ENCODE measurements at places on chromosomes 3 and 15.

DNA sequence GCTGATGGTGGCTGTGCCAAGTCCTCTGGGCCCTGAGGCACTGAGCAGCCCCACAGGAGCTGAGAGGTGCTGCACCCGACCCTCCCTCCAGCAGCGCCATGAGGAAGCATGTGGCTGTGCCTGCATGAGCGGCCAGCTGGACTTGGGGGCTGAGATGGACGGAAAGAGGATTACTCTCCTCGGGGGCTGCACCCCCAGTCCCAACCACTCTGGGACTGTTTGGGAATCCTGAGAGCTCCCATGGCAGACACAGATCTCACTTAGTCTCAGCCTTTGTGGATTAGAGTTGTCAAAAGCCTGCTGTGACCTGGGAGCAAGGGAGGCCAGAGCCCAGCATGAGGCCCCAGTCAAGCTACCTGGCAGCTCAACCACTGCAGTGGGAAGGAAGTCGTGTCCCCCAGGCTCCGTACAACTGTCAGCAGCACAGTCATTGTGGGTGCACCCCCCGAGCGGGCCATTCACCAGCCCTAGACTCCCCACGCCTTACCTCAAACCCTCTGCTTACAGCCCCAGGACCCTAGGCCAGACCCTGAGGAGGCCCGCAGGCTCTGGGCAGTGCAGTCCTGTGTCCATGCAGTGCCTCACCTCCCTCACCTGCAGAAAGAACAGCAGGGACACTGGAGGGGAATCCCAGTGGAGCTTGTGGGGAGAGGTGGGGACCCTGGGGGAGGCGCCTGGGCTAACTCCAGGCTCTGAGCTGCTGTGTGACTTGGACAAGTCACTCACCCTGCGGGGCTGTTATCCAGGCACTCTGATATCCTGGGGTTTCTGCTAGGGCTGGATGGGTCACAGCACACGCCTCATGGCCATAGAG, 17.1 kb downstream of the PRR23E start:
- no peak for DNase-seq

- DNase-seq, result no peak
These were observed 53.5 kb upstream of the CPNE4 start for GRCh38 chr3:132088291-132088690.

- DNase-seq, result no peak
These were observed 62.8 kb upstream of the SPATA12 start for GRCh38 chr3:56997675-56998074.

- no peak for DNase-seq
These were observed 2.7 kb downstream of the BCL6 start for GRCh38 chr3:187742351-187743171.

GRCh38 chr3:71001303-71001830, 582.2 kb downstream of the FOXP1 start:
- DNase-seq, result no peak

DNA sequence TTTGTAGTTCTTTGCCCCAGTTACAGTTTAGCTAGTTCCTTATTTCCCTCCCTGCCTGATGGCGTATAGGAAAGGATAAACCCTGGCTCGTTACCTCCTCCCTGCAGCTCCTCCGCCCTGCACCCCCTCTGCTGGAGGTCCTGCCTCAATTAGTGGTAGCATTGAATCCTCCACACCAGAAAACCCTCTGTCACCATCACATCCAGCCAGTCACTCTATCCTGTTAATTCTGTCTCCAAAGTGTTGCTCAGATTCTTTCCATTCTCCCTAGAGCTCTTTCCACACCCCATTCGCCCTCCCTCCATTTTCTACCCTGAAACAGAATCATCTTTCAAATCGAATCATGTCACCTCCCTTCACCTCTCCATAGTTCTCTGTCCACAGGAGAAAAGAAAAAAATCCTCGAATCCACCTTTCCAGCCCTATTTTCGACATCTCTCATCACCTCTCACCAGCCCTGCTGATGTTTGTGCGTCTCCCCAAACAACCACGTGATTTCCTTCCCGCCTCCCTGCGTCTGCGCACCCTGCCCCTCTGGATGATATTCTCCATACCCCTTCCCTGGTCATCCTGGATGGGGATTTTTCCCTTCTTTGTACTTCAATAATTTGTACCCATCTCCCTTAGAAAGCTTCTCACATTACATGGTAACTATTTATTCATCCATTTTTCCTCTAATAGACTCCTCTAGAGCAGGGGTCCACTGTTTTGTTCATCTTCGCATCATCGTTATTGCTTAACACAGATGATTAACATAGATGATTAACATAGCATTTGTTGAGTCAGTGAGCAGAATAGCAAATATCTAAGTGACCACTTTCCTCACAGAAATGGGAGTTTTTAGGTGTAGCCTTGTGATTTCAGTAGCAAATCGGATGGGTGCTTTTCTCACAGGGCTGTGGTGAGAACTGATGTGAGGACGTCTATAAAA, 37.1 kb downstream of the MAP3K13 start:
- DNase-seq, result no peak

- no peak for DNase-seq
These were observed 55.4 kb downstream of the DCBLD2 start for GRCh38 chr3:98846101-98846500.

DNA sequence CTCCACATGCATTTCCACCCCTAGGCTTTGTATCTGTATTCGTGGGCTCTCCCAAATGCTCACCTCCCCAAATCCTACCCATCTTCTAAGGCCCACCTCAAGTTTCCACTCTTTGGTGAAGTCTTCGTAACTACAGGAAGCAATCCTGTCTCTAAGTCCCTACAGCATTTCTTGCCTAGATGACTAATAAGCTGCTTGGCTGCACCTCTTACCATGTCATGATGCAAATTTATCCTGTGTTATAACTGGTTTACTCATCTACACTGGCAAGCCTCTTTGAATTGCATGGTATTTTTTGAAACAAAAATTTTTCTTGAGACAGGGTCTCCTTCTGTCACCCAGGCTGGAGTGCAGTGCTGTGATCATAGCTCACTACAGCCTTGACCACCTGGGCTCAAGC, 73.3 kb downstream of the SETMAR start:
- DNase-seq, result no peak

DNA sequence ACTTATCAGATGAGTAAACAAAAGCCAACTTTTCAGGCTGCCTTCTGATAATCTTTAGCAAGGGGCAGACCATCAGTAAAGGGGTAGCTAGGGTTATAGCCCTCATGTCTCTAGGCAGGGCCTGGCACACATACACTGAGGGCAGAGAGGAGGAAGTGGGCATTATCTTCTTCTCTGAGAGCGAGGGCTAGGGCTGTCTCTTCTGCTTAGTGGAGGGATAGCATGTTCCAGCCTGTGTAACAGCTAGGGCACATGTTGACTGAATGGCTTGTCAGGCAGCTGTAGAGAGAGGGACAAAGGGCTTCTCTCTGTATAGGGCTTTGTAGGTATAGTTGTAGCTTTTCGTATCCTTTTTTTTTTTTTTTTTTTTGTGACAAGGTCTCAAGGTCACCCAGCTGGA, 17.8 kb downstream of the CRTC3 start:
- no peak for DNase-seq

DNA sequence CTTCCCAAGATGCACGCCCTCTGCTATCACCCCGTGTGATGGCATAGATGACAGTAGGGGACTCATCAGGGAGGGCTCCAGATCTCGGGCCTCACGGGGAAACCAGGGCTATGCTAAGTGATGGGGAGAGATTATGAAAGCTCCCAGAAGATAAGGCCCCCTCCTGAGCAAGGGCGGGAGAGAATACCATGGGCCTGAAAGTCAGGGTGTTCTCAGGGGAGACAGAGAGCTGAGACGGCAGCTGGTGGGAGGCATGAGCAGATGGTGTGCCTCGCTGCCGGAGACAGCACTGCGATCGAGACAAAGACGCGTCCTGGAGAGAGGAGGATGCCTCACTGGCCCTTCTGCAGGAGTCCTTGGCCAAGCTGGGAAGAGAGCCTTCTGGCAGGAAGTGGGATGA, 106.5 kb upstream of the ADPGK start:
- DNase-seq, result no peak

DNA sequence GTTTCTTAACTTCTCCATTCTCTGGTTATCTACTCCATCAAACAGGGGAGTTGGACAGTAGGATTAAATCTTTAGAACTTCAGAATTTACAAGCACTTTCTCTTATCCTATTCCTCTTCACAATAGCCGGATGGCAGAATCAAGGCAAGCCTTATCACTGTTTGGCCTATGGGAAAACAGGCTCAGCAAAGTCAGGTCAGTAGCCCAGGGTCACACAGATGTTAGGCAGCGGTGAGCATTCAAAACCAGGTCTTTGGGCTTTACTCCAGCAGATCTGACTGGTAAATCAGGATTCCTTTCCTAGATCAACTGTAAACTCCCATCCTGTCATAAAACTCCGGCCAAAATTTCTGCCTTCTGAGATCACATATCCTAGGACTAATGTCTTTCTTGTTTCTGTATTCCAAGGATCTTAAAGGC, 258.4 kb downstream of the OPA1 start:
- DNase-seq, result no peak

- DNase-seq, result no peak
These were observed 22.3 kb upstream of the GNB4 start for GRCh38 chr3:179473565-179473964.

GRCh38 chr3:147613725-147614124, 204.6 kb downstream of the ZIC1 start:
- no peak for DNase-seq

GRCh38 chr3:113153499-113154107, 57.8 kb upstream of the BOC start:
- no peak for DNase-seq

GRCh38 chr3:94512876-94513275, 450.0 kb downstream of the NSUN3 start:
- no peak for DNase-seq

GRCh38 chr3:111737047-111737705, 121.9 kb upstream of the PHLDB2 start:
- DNase-seq, result no peak

DNA sequence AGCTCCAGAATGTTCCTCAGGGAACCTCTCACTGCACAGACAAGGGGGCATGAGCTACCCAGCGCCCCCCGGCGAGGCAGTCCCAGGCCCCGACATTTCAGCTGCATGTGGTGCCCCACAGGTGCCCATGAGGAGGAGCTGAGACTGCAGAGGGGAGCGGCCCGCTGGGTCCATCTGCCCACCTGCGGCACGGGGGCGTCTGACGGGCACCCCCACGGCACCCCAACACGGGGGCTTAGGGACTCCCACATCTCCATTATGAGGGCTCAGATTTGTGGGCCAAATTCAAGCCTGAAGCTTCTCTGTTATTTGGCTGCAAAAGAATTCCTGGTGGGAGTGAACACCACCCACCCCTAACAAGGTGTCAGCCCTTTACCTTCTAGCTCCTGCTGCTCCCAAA, 258.4 kb downstream of the UACA start:
- DNase-seq, result no peak

- no peak for DNase-seq
These were observed 92.9 kb upstream of the AGBL1 start for GRCh38 chr15:85986741-85987140.

GRCh38 chr3:49098429-49098828, 4.6 kb upstream of the QRICH1 start:
- DNase-seq, result no peak

DNA sequence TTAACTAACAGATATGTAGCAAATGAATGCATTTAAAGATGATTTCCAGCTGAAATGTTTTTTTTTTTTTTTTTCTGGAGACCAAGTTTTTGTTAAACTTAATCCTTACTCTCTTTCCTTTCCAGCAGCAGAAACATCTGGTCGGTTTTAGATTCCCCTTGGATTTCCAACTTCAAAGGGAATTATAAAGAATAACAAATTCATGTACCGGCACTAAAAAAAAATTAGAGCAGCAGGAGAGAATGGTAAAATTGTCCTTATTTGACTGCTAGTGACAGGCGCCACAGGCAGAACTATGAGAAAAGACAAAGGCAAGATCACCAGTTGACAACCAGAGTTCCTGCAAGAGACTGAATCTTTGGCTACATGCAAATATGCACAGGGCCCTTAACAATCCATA, 393.3 kb downstream of the TIGIT start:
- no peak for DNase-seq

GRCh38 chr15:66033143-66033542, 163.9 kb downstream of the RAB11A start:
- no peak for DNase-seq

Data from stimulated activated CD4-positive, alpha-beta T cell treated with anti-CD3 and anti-CD28 coated beads, Interleukin-4, amount 100 ng/mL, for 4 hours (primary cell).